Upper lobe of right lung (tissue), 1 donor: ENCODE measurements at places on chromosomes 11 and 22. TPM values are rescaled to one million over a fixed set of nuclear protein-coding genes. Genes with fewer than 3 reads are reported as not detected.

The MS4A8 gene
- total RNA-seq: not detected

The ANGPTL5 gene
- total RNA-seq: 0.23 TPM

DNA sequence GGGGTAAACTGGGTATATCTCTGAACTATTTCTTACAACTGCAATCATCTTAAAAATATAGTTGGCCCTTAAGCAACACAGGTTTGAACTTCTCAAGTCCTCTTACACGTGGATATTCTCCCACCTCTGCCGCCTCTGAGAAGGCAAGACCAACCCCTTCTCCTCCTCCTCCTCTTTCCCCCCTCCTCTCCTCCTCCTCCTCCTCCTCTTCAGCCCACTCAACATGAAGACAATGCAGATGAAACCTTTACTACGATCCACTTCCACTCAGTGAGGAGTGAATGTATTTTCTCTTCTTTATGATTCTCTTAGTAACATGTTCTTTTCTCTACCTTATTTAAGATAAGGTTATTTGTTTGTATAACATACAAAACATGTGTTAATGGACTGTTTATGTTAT, 20.0 kb downstream of the SHANK2 start:
- DNase-seq: no peak

- DNase-seq: no peak
Observed at GRCh38 chr11:116794851-116795250, 3.2 kb upstream of the APOA5 start.
